ENCODE measurements at places on chromosomes 6 and 20.
A peak's percentile ranks its signal among the peaks of the same experiment; 100 is the strongest.

DNA sequence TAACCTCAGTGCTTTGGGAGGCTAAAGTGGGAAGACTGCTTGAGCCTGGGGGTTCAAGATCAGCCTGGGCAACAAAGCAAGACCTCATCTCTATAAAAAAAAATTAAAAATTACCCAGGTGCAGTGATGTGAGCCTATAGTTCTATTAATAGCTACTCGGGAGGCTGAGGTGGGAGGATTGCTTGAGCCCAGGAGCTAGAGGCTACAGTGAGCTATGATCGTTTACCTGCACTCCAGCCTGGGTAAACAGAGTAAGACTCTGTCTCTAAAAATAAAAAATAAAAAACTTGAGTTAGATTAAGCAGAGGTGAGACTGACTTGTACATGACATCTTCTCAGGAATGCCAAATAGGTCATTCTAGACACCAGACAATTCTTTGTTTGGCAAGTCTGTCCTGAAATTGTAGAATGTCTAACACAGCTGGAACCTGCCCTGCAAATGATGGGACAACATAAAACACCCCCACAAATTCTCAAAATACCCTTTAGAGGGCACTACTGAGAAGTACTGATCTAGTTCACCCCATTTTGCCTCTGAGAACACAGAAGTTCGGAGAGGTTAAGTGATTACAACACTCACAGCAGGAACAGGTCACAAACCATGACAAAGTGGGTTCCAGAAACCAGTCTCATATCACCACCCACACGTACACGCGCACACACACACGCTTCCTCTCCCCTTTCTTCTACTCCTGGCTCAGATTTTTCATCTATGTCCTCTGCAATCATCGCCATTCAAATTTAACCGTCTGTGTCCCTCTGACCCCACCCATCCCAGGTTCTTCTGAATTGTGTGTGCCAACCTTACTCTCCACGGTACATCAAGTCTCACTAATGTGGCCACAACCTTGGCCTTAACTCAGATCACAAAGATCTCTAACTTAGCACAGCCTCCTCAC lies 38.3 kb downstream of the ARHGAP18 start:
- peak; percentile 26 for DNase-seq

GRCh38 chr6:102474041-102474807 lies 1080.7 kb downstream of the GRIK2 start:
- no peak for DNase-seq

- DNase-seq: no peak
Observed at GRCh38 chr6:161486361-161487216, 212.7 kb upstream of the AGPAT4 start.

- no peak for DNase-seq
Observed at GRCh38 chr6:166485651-166486535, 100.6 kb downstream of the RAMACL start.

DNA sequence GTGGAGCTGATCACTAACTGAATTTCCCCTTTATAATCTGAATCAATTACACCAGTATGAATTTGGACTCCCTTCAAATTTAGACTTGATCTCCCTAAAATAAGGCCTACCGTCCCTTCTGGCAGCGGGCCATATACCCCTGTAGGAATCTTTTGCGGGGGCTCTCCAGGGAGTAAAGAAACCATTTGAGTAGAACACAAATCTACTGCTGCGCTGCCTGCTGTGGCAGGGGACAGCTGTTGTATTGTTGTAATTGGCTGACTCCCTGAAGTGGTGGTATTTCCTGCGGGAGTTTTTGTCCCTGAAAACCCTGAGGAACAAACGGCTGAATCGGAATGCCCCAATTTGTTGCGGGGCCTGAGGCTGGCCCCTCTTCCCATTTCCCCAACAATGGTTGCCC lies 16.0 kb upstream of the PTCRA start:
- DNase-seq: no peak

GRCh38 chr20:36471885-36472636 lies 69.3 kb upstream of the MYL9 start:
- no peak for DNase-seq

DNA sequence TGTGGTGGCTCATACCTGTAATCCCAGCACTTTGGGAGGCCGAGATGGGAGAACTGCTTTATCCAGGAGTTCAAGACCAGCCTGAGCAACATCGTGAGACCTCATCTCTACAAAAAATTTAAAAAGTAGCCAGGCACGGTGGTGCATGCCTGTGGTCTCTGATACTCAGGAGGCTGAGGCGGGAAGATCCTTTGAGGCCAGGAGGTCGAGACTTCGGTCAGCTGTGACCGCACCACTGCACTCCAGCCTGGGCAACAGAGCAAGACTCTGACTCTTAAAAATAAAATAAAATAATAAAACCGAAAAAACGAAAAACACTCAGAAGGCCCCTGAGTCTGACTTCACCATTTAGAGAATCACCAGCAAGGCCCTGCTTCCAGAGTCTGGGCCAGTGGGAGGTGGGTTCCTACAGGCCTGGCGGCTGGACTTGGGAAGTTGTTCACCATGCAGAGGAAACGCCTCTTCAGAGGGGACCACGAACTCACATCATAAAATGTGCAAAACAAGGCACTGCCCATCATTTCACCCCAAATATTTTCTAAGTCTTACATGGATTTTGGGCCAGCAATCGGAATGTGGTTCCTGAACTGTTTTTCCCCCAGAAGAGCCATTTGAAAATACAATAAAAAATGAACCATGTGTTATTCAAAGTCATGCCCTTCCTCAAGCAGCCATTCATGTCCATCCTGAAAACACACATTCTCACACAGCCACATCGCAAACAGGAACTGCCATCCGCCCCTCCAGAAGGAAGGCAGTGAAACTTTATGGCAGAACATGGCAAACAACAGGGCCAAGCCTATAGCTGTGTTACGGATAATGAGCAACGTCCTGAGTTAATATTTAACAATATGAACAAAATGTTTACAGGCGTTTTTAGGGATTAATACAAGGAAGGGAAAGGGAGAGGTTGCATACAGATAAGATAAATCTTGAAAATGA lies 57.8 kb downstream of the SLC22A23 start:
- no peak for DNase-seq

DNA sequence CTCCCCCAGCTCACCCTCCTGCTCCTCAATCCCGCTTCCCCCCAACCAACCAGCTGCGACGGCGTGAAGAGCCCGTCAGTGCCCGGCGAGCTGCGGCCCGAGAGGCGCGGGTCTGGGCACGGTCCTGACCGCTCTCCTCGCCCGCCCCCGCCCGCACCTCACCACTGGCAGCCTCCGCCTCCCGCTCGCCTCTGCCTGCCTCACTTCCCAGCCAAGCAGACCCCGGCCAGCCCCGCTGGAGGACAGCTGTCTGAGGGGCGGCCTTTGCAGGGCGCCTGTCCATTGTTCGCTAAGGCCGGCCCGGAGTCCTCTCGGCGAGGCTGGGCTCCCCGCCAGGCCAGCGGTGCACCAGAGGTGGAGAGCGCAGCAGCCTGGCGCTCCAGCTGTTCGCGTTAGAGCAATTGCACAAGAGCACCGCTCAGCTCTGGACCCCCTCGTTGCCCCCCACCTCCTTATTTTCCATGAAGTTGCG lies 1.3 kb downstream of the SOBP start:
- no peak for DNase-seq

DNA sequence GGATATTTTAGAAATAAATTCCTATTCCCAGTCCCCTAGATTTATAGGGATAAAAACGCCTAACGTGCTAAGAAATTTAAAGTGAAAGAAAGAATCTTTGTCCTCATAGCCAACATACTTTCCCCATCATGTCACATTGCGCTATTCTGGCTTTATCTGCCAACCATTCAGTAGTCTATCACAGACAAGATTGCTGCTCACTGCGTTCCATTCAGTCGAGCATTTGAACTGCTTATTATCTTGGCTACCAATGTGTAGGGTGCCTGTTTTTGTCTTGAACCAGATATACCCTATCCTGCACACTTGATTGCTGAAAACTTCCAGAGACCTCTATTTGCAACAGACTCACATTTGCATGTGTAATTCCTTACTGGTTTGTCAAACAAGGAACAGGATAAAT lies 751.5 kb downstream of the EPHA7 start:
- DNase-seq: no peak

DNA sequence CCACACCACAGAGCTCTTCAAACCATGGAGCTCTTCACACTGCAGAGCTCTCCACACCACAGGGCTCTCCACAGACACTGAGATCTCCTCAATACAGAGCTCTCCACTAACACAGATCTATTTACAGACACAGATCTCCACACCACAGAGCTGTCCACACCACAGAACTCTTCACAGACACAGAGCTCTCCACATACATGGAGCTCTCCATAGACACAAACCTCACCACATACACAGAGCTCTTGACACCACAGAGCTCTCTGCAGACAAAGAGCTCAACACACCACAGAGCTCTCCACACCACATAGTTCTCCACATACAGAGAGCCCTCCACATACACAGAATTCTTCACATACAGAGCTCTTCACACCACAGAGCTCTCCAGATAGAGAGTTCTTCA lies 53.0 kb downstream of the ERMARD start:
- no peak for DNase-seq

GRCh38 chr6:137471497-137471896 lies 22.7 kb downstream of the OLIG3 start:
- no peak for DNase-seq

- no peak for DNase-seq
Observed at GRCh38 chr6:90611543-90612312, 24.9 kb upstream of the MAP3K7 start.

- no peak for DNase-seq
Observed at GRCh38 chr6:16840725-16841124, 79.5 kb upstream of the ATXN1 start.

DNA sequence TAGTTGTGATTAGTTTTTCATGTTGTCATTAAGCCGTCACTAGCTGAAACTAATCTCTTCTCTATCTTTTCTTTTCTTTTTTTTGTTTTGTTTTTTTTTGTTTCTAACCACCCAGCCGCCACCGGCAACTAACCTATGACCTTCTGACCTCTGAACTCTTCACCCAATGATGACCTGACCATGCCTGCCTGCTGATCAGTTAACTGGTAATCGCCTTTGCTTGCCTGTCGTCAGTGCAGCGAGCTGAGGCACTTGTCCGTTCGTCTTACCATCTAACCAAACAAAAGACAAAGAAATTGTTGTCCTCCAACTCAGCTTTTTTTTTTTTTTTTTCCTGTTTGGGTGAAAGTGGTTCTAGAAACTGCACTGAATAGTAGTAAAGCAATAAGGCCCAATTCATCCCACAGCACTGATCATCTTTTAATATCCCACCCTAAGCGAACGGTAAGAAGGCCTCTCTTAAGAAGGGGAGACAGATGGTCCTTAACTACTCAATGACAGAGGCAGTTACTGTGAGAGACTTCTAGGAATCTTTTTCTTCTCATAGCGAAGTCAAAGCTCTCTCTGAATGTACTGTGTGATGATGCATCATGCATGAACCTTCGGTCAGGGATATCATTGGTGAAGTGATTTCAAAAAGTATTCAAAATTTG lies 156.2 kb downstream of the QKI start:
- DNase-seq: no peak

DNA sequence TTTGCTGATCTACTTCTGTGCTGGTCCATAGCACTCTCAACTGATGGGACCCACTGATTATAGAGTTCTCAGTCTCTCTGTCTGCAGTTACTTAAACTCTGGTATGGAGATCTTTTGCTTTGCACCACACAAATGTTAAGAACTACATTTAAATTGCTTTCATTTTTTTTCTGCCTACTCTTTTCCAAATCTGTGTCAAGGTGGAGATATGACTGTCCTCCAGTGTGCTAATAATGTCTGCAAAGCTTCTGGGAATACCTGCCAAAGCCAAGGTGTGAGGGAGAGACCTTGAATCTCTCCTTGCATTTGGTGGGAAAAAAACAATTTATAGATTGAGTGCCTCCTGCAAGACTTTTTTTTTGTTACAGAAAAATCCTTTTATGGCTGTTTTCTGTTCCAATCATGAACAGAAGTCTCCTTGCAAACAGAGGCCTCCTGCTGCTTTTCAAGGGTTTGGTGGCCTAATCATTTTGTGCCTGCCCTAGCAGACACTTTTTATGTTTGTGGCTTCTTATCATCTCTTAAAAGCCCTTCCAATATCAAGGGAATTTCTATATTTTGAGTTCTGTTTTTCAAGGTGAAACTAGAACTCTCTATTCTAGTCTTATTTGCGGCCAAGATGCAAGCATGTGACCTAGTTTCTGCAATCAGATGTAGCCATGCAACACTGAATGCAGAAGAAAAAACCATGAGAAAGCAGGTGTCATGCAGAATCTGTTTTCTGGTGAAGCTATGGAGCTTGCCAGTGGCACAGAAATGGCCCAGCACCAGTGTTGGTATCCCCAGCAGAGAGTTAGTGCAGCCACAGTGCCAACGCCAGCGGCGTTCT lies 23.2 kb upstream of the AKIRIN2 start:
- no peak for DNase-seq

DNA sequence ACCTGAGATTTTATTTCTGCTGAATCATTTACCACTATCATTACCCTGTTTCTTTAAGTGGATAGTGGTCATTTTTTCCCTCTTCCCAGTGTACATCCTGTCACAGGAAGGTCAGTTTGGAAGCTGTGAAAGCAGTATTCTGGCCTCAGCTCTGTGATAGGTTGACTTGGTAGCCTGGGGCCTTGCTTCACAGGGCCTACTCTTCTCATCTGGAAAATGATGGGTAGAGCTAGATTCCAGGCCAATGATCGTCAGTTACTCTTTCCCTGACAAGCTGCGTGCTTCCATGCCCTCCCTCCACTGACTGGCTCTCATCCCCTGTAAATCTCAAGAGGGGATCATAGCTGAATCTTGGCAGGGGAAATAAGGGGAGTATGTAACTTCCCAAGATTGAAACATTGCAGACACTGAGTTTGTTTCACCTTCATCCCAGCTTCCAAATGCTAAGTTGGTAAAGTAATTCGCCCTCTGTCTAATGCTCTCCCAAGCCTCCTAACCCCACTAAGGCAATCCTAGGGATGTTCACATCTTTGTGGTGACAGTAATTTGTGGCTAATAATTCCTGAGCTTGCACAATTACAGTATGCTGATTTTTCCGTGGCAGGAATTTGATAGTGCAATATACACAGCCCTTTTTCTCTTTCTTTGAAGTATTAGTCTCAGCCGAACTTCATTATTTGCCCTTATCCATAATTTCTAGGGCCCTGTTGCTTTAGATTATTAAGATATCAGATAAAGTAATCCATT lies 51.2 kb downstream of the VAPB start:
- no peak for DNase-seq

DNA sequence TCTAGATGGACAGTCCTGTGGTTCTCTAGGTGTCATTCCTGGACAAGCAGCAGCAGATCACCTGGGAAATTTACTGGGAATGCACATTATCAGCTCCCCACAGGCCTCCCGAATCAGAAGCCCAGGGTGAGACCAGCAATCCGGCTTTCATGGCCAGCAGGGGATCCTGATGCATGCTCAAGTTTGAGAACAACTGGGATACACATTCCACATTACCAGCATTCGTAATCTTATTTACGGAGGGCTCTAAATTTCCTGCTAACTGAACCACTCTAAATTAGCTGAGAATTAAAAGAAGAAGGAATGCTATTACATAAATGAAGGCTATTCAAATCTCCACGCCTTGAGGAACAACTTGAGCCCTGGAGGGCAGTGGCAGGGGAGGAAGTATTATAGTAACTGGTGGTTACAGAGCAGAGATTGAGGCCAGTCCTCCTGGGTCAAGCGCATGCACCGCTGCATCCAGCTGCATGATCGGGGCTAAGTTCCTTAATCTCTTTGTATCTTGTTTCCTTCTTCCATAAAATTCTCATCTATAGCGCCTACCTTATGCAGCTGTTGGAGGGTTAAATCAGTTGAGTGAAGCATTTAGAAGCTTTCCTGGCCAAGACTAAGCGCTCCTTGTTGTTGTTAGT lies 403.7 kb downstream of the CDH26 start:
- DNase-seq: no peak
